Stimulated activated CD4-positive, alpha-beta T cell treated with anti-CD3 and anti-CD28 coated beads, TNF-alpha, amount 100 ng/mL, for 1 hour (primary cell): ENCODE measurements at places on chromosomes 2 and 18.

DNA sequence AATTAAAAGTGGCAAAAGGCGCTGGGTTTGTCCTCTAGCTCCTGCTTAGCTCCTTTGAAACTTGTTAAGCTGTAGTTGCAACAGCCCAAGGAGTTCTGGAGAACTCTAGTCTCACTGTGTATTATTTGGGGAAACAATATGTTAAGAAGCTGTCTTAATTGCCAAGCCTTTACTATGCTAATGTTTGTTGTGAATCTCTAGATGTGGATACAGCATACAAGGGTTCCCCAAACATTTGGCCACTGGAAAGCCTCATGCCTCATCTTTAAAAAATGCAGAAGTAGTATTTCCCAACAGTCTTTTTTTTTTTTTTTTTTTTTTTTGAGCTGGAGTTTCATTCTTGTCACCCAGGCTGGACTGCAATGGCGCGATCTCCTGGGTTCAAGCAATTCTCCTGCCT lies 236.7 kb downstream of the PRKCE start:
- no peak for DNase-seq

DNA sequence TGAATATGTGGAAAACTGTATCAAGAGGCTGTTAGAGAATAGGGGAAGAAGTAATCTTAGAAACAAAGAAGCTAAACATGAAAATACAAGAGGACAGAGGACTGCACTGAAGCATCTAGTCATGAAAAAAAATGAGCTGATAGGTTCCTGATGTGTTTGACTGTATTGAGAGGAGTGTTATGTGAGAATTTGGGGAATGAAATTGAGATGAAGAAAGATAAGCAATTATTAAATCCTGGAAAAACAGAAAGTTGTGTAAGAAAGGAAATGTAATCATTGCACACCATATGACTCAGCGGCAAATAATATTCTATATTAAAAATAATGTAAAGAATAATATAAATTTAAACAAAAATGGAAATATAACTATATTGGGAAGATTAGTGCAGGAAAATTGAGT lies 71.2 kb downstream of the SEMA4F start:
- DNase-seq, result no peak

DNA sequence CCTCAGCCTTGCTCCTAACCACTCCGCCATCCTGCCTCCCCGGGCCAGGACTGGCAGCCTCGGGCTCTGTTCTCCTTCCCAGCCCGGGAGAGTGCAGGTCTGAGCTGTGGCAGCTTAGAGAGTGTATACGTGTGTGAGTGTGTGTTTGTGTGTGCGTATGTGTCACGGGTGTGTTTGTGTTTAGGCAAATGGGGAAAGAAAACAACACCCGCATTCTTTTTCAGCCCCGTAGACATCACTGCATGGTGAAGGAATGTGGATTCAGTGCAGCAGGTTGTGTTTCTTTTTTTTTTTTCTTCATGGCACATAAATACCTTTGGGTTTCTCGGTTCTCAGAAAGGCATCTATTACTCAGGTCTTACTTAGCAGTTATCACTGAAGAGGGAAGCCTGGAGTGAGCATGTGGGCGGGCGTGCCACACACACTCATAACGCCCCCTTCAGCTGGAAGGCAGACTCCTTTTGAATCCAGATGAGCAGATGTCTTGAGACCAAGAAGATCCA lies 44.2 kb downstream of the GLI2 start:
- no peak for DNase-seq

GRCh38 chr2:43073401-43073825 lies 153.0 kb downstream of the ZFP36L2 start:
- no peak for DNase-seq

DNA sequence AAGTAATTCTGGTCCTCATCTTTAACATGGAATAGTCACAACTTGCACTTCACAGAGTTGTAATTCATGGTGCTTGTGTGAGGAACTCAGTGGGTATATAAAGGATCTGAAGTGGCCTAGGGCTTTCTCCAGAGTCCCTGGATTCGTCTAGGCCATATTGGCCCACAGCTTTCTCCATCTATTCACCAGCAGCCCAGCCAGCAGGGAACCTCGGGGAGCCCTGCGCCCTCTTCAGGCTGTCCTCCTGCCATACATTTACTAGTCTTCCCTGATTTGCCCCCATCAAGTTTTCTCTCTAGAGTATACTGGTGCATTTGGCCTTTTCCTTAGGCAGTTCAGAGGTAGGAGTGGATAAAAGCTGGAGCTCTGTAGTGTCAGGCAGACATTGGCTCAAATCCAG lies 278.3 kb downstream of the MYCN start:
- no peak for DNase-seq

DNA sequence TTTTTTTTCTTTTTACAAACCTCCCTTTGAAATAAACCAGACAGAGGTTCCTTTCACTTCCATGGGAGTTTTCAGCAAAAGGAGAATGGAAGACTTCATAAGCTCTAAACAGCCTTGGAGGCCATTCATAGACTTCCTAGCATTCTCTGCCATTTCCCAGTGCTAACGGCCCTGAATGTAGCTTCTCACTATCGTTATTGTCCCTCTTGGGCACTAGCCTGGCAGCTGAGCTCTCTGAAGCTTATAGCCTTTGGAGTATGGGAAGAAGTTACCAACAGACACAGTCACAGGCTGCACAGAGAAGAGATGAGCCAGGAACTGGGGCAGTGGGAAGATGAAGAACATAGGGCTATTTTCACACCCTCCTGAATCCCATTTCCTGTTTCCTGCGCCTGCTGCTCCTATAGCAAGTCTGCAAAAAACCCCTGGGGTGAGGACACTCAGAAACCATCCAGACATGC lies 29.1 kb upstream of the EPC2 start:
- no peak for DNase-seq

GRCh38 chr2:209534228-209534627 lies 110.4 kb downstream of the MAP2 start:
- no peak for DNase-seq
